ENCODE measurements at places on chromosomes 2 and 18.
A peak's percentile ranks its signal among the peaks of the same experiment; 100 is the strongest.

- DNase-seq, result peak; percentile 40
Measured at GRCh38 chr18:54187372-54187771, 37.1 kb downstream of the MBD2 start.

GRCh38 chr18:48926420-48926857 lies 24.3 kb downstream of the SMAD7 start:
- peak; percentile 80 for DNase-seq

DNA sequence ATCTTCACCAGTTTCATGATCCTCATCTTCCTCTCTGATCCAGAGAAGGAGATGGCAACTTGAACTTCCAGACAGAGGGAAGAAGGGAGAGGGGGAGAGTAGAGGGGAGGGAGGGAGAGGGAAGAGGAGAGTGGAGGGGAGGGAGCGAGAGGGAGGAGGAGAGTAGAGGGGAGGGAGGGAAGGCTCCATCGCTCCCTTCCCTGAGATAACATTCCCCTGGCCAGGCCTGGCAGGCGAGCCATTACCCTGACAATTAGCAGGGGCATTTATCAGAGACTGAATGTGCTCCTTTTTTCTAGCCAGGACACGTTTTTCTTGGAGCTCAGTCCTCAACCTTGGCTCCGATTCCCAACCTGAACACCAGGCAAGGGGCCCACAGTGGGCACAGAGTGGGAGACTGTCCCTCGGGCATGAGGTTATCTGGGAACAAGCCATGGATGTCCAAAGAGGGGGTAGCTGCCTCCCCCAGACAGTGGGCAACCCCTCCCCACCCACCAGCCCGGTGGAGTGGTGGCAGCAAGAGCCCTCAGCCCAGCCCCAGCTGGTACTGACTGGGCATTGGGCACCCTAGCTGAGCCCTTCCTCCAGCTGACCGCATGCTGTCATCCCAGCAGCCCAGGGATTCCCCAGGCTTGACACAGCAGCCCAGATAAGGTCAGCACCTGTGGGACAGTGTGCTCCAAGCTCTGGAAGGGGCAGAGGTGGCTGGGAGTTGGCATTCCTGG lies 81.8 kb downstream of the TNS1 start:
- no peak for DNase-seq

DNA sequence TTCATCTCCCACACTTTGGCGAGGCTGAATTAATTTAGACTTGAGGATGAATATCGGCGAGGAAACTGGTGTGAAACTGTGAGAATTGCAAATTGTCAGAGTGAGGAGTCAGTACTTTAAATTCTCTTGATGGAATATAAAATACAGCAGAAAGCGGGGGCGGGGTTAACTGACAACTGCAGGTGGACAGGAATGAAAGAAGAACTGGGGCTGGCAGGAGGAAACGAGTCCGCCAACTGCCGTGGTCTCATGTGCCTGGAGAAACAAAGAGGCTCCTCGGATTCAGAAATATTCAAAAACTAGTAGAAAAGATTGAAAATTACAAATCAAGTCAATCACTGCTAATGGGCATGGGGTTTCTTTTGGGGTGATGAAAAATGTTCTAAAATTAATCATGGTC lies 44.3 kb downstream of the MOGAT1 start:
- no peak for DNase-seq

- no peak for DNase-seq
Measured at GRCh38 chr2:107001062-107001461, 115.1 kb upstream of the ST6GAL2 start.

GRCh38 chr2:138712212-138712979 lies 67.8 kb downstream of the NXPH2 start:
- DNase-seq, result no peak

GRCh38 chr2:2512931-2513330 lies 181.9 kb upstream of the MYT1L start:
- DNase-seq, result no peak

- DNase-seq, result no peak
Measured at GRCh38 chr18:68391801-68392200, 323.1 kb downstream of the TMX3 start.

DNA sequence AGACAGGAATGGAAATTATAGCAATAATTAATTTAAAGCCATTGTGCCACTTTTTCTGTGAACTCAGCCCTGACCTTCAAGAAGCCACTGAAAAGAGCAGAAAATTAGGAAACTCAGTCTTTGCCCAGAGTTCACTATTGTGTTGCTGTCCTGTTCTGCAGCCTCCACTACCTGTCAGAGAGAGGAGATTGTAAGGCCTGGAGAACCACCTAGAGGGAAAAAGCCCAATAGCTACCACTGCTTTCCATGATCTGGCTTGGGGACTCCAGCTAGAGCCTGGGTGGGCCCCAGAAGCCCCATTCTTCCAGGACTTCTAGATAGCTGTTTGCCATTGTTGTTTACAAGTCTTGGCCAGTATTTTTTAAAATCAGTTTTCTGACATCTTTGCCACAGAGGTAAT lies 176.1 kb upstream of the KLF7 start:
- no peak for DNase-seq

DNA sequence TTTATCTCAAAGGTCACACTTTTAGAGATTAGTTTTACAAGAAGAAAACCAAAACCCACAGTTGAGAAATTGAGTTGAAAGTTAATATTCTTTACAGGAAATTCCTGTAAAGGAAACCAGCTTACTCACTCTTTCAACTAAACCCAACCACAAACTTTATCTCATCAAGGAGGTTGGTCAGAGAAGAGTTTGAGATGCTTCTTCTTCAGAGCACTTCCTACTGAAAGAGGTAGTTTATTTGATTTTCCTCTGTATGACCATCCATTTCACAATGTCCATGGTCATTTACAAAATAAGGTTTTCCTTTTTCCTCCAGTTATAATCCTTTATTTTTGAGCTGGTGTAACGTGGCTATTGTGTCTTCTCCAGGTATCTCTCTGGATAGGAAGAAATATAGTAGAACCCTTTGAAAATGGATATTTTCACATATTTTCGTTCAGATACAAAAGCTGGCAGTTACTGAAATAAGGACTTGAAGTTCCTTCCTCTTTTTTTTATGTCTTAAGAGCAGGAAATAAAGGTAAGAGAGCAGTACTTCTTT lies 4.5 kb upstream of the IL18RAP start:
- no peak for DNase-seq

- DNase-seq, result no peak
Measured at GRCh38 chr18:48405978-48406377, 3.2 kb downstream of the ZBTB7C start.

DNA sequence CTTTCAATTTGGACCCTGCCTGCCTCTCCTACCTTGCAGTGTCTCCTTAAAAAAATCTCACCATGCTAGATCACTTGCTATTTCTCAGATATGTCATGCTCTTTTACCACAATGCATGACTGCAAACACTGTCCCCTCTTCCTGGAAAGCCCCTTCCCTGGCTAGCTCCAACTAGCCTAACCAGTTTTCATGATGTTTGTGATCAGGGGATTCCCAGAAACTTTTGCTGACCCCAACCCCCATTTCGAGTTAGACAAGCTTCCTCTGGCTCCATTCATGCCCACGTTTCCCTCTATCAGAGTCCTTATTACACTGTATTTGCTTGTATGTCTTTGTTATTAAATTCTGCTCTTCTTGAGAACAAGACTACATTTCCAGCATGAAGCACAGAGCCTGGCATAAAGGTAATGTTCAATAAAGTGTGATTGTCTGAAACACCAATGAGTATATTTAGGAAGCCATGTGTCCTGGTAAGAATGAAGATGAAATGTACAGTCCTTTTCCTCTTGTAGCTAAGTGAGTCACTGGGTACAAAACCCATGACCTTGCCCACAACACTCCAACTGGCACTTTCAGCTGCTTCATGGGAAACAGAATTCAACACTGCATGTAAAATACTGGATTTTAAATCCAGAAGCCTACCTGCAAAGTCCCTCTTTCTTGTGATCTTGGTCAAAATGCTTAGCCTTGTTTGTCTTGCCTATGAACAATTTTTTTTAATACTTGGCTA lies 62.0 kb upstream of the ATL2 start:
- no peak for DNase-seq

- peak; percentile 80 for DNase-seq
Measured at GRCh38 chr2:15273452-15273851, 287.7 kb downstream of the NBAS start.

- no peak for DNase-seq
Measured at GRCh38 chr2:82317012-82317411, 2012.5 kb upstream of the LRRTM1 start.

Measured in large intestine (tissue), 12 donors.